Purkinje cell (primary cell): ENCODE measurements at places on chromosomes 5 and 9. TPM values are rescaled to one million over a fixed set of nuclear protein-coding genes. Genes with fewer than 3 reads are reported as not detected.

The SLC36A3 gene
- polyA plus RNA-seq = not detected in 2 replicates

The EGFL7 gene
- polyA plus RNA-seq = 6.2 TPM in 1 of 2 replicates, not detected in the other

The HEXB gene
- 57.2 and 76.7 TPM in 2 replicates for polyA plus RNA-seq

The MARCOL gene
- not detected in 2 replicates for polyA plus RNA-seq

The ARID3C gene
- not detected in 2 replicates for polyA plus RNA-seq

The SLC28A3 gene
- 0.15 TPM in 1 of 2 replicates, not detected in the other for polyA plus RNA-seq

The FAM221B gene
- polyA plus RNA-seq = not detected in 2 replicates

The ARHGEF28 gene
- polyA plus RNA-seq = 2.6 and 2.8 TPM in 2 replicates

The CARTPT gene
- 5.1 TPM in 1 of 2 replicates, not detected in the other for polyA plus RNA-seq

The DBH gene
- polyA plus RNA-seq = not detected in 2 replicates

The PCSK1 gene
- 0.07 and 10.0 TPM in 2 replicates for polyA plus RNA-seq

The C5orf52 gene
- polyA plus RNA-seq = not detected in 2 replicates

The SNCAIP gene
- polyA plus RNA-seq = 1.0 and 4.6 TPM in 2 replicates

The CDC20B gene
- 0.21 TPM in 1 of 2 replicates, not detected in the other for polyA plus RNA-seq

The GDA gene
- 0.66 and 42.8 TPM in 2 replicates for polyA plus RNA-seq

The DNAI1 gene
- 2.1 TPM in 1 of 2 replicates, not detected in the other for polyA plus RNA-seq

The UBE2QL1 gene
- polyA plus RNA-seq = 32.3 and 36.3 TPM in 2 replicates

The OR1Q1 gene
- not detected in 2 replicates for polyA plus RNA-seq

The COQ4 gene
- polyA plus RNA-seq = 46.4 and 53.8 TPM in 2 replicates

The DELE1 gene
- polyA plus RNA-seq = 4.0 and 17.1 TPM in 2 replicates

The LHX3 gene
- not detected in 2 replicates for polyA plus RNA-seq

The SH3RF2 gene
- not detected in 2 replicates for polyA plus RNA-seq

The TRIP13 gene
- polyA plus RNA-seq = 5.2 TPM in 1 of 2 replicates, not detected in the other

The OSTF1 gene
- polyA plus RNA-seq = 26.5 and 48.7 TPM in 2 replicates

The LMX1B gene
- not detected in 2 replicates for polyA plus RNA-seq

The NIPAL4 gene
- not detected in 2 replicates for polyA plus RNA-seq

The DAB2 gene
- polyA plus RNA-seq = 27.8 and 35.2 TPM in 2 replicates

The ADCY2 gene
- polyA plus RNA-seq = 2.9 and 5.6 TPM in 2 replicates

The DCTN3 gene
- 153 and 180 TPM in 2 replicates for polyA plus RNA-seq

The CBY3 gene
- polyA plus RNA-seq = not detected in 2 replicates

The NREP gene
- 53.8 and 70.6 TPM in 2 replicates for polyA plus RNA-seq
